ENCODE measurements at places on chromosomes 3 and 15.

DNA sequence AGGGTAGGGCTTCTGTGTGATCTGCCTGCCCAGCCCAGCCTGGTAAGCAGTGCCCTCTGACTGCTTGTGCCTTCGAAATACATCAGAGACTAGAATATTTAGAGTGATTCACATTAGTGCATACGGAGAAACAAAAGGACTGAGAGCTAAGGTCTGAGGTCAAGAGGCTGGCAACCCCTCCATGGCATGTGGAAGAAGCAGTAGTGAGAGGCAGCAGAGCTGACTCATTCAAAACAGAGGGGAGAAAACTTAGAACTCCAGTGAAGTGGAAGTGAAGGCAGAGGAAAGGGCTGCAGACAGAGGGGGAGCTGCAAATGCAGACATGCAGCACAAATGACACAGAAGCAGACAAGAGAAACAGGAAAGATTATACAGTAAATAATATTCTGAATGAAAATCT is 61.6 kb downstream of the ULK4 start:
- peak; percentile 15 for DNase-seq

DNA sequence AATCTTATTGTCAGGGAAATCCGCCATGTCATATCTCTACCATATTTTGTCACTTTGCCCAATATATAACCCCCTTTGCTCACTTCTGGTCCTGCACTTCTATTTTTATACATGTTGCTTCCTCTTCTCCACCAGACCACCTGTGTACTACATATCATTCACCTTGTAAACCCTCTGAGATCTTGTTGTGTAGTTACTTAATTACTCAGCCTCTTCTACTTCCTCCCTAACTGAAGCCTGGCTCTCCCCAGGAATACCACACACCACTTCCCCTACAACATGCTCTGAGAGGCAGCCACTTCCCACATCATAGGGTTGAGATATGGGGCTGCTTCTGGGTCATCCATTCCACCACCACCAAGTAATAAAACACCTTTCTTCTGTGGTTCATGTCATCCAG is 10.0 kb downstream of the HEXA start:
- DNase-seq, result no peak

GRCh38 chr3:159886050-159886449 is 102.6 kb upstream of the IL12A start:
- DNase-seq, result no peak

DNA sequence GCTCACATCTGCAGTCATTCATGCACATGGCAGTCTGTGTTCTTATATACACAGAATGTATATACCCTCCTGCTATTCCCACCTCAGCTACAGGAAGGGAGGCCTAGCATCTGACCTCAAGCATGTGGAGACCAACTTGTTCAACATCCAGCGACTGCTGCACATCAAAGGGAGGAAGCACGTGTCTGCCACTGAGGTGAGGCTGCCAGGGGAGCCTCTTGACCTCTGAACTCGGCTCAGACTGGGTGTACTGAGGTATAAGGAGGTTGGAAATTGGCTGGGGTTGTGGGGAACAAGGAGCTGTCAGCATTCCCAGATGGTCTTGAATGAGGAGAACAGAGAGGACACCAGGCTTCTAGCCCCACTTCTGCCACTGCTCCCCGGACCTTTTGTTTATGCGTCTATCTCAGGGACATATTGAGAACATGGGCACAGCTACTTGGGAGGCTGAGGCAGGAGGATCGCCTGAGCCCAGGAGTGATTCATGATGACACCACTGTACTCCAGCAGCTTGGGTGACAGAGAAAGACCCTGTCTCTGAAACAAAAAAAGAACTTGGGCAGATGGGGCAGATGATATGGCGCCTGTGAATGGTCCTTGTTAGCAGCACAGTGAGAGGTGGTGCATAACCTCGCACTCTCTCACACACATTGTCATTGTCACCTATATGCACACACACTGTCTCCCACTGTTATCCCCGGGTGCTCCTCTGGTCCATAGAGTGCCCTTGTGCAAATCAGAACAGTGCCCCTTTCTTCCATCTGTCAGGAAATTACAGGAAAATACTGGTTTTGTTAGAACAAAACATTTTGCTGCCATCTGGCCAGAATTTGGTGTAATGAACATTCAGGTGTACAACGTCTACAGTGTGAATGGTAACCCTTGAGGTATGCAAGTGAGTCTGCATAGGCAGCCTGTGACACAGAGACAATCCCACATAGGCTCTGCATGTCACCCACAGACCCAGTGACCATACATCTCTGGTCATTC is 5.4 kb downstream of the VILL start:
- DNase-seq, result no peak

GRCh38 chr3:140384028-140384771 is 293.7 kb upstream of the TRIM42 start:
- DNase-seq, result no peak

DNA sequence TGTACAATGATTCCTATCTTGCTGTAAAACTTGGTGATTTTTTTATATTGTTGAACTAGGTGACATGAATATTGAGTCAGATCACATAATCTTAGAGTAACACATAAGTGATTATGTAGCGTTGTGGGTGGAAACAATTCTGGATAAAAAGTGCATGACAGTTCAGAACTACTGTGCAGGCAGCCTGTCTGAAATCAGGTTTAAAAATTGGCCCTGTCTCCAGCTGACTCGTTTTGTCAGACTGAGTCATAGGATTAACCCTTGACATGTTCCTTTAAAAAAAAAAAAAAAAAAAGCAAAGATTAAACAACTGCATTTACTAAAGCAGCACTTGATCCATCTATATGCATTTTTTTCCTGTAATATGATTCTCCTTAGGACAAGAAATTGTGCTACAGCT is 160.0 kb upstream of the CGNL1 start:
- no peak for DNase-seq

Data from COLO829 (cell line).